ENCODE measurements at places on chromosomes 6 and 20.

DNA sequence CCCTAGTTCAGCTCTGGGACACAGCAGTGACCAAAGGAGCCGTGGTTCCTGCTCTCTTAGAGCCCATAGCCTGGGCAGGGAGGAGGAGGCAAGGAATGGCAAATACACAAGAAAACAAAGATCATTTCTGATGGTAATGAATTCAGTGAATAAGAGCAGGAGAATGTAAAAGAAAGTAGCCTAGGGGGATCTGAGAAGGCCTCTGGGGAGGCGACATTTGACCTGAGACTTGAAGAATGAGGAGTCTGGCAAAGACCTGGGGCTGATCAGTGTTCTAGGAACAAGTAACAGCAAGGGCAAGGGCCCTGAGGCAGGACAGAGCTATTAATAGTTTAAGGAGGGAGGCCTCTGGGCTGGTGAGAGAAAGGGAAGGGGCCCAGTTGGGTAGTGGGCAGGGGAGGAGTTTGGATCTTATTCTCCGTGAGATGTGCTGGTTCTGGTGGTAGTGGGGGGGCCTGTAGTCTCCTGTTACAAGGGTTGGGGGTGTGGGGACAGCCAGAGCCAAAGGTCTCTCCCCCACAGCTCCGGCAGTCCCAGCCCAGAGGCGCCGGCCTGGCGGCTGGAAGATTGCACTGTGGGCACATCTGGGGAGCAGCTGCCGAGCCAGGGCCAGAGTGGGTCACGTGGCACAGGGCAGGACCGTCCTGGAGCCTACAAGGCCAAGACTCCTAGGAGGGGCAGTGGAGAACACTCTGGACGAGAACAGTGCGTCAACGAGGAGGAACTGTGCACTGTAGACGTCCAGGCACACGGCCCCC, 9.3 kb upstream of the ID1 start:
- DNase-seq: no peak

GRCh38 chr6:85114581-85114935, 335.3 kb upstream of the NT5E start:
- DNase-seq: no peak

DNA sequence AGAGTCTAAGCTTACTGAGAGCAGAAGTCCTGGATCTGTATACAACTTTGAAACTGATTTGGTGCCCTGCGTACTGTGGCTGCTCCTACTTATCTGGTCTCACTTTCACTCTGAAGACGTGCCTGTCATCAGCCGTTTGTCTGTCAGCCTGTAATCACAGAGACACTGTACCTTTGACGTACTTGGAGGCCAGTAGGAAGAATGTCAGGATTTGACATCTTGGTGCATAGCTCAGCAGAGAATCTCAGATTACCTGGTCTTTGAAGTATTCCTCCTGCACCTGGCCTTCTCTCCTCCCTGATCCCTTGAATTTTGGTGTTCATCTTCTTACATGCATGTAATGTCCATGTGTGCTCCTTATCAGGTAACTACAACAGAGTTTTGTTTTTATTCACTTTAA, 37.7 kb downstream of the DSE start:
- DNase-seq: no peak

DNA sequence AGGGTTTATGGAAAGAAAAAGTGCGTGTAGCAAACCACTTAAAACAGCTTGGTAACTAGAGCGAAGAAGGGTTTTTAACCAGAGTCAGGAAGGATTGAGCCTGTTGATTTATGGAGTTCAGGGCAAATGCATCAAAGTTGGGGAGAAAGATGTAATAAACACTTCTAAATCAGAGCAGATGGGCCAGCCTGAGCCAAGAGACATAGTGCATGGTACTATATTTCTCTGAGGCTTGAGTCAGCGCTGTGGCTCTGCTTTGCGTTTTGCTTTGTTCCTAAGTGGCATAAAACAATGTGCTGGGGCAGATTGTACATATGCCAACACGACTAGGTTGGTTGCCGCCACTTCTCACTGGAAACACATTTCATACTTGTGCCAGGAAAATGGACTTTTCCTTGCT, 111.3 kb downstream of the BCKDHB start:
- DNase-seq: no peak

DNA sequence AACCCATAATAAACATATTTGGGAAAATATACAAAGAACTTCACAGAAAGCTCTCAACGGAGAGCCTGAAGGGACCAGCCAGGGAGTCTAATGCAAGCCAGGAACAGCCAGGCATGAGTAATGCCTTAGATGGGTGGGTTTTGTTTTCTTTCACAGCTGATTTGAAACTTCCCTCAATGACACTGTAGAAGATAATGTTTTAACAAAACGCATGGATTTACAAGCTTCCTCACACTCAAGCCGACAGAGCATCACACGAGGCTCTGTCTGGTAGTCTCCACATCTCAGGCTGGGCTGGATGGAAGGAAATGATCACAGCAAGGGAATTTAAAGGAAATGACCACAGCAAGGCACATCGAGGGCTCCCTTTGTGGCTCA, 113.9 kb downstream of the GMPR start:
- no peak for DNase-seq

DNA sequence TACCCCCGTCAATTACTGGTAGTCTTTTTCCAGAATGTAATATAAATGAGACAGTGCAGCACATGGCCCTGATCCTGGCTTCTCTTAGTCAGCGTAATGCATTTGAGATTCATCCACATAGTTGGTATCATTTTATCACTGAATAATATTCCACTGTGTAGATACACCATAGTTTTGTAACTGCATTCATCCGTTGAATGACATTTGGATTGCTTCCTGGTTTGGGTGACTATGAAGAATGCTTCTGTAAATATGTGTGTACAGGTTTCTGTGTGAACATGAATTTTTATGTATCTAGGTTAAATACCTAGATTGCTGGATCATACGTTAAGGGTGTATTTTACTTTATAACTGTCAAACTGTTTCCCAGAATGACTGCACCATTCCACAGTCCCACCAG, 62.6 kb upstream of the STMND1 start:
- no peak for DNase-seq

DNA sequence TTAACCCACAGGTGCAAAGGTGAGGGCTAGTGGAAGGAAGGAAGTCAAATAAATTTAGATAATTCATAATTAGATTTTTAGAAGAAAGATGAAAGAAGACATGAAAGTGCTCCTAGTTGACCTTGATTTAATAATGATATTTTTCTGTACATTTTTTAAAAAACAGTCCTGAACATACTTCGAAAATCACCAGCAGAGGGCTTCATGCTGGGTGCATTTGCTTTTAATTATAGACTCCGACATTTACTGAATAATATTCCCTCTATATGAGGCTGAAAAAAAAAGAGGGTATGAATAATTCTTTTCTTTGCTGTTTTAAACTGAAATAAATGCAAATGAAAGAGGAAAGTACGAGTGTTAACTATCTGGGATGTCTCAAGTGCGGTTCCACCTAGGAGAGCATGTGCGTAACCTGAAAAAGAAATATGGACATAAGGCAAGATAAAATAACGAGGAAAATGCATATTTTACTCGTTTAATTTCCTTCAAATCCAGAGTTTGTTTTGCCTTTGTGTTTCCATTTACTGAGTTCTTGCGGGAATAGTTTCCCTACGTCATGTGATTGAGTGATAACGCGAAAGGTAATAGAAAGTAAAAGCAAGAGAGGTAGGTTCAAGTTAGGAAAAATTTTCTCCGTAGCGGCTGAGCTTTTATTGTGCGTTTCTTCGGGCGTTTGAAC, 3.1 kb upstream of the TFAP2B start:
- DNase-seq: no peak

DNA sequence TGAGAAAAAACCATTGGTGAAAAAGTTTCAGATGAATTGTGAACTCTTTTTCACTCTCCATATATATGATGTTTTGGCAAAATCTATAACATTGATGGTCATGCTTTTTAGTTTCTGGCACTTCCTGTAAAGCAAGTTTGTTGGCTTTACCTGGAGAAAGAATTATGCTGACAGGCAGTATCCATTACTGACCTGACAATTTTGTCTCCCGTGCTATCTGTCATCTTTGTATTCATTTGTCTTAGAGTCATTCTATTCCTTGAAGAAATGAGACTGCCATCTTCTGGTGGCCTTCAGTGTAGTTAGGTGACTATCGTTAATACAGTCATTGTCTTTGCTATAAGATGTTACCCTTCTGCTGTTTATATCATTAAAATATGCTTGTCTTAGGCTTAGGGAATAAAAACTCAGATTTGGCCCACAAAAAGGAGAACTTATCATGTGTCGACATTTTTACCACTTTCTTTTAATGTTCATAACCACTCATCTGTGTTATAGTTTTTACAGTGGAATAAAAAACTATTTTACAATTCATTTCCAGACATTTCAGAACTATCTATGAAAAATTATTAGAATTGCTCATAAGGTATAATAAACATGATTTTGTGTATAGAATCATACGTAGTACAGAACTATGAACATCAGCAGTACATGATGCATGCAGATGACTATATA, 707.0 kb downstream of the EPM2A start:
- no peak for DNase-seq

GRCh38 chr20:62121776-62122653, at the start of gene LSM14B:
Gene LSM14B (plus strand): TSS chr20:62122475. CDS start chr20:62122667, 192 bp downstream.
- peak; percentile 97 for DNase-seq

- DNase-seq: no peak
These were observed 2.9 kb upstream of the PPDPF start for GRCh38 chr20:63517376-63518309.

GRCh38 chr20:32609111-32609773, 24.1 kb upstream of the NOL4L start:
- no peak for DNase-seq

DNA sequence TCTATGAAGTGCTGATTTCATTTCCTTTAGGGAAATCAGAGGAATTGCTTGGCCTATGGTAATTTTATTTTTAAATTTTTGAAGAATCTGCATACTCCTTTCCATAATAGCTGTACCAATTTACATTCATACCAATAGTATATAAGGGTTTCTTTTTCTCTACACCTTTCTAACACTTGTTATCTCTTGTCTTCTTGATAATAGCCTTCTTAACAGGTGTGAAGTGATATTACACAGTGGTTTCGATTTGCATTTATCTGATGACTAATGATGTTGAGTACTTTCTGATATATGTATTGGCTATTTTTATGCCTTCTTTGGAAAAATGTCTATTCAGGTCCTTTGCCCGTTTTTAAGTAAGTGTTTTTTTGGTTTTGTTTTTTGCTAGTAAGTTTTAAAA, 40.8 kb downstream of the SMAP1 start:
- no peak for DNase-seq

GRCh38 chr6:53627391-53628218, 38.0 kb downstream of the KLHL31 start:
- no peak for DNase-seq

- no peak for DNase-seq
These were observed 35.3 kb upstream of the ARFGEF2 start for GRCh38 chr20:48886194-48886593.

GRCh38 chr20:62822788-62823651, 6.2 kb downstream of the COL9A3 start:
- DNase-seq: no peak

DNA sequence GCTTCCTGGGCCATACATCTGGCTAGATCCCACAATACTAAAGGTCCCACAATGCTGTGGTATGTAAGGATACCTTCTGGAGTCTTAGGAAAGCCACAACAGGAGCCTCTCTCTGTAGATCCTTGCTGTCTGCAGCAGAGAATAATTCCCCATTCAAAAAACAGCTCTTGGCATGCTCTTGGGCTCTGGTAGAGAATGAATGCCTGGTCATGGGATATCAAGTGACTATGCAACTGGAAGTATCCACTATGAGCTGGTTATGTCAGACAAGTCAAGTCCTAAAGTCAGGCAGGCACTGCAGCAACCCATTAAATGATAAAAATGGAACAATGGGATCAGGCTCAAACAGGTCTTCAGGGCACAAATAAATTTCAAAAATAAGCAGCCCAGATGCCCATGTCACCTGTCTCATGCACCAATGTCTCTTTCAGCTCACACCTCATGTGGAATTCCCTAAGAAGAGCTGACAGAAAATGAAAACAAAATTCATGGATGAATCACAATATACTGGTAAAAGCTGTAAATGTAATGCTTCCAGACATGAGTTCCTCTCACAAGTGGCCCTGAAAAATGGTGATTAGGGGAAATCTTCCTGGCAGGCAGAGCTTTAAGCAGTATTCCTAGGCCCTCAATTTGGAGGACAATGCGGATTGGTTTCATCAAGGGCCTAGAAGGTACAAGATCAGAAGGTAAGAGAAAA, 4.3 kb downstream of the AK9 start:
- DNase-seq: no peak

- DNase-seq: no peak
These were observed 4.6 kb upstream of the EDEM2 start for GRCh38 chr20:35151736-35152135.

Measured in neuronal stem cell (in vitro differentiated cells).